Posterior vena cava (tissue), 2 donors: ENCODE measurements at places on chromosomes 16 and 17.

GRCh38 chr16:57527610-57528360 lies 8.6 kb downstream of the CCDC102A start:
- DNase-seq: peak; percentile 57

DNA sequence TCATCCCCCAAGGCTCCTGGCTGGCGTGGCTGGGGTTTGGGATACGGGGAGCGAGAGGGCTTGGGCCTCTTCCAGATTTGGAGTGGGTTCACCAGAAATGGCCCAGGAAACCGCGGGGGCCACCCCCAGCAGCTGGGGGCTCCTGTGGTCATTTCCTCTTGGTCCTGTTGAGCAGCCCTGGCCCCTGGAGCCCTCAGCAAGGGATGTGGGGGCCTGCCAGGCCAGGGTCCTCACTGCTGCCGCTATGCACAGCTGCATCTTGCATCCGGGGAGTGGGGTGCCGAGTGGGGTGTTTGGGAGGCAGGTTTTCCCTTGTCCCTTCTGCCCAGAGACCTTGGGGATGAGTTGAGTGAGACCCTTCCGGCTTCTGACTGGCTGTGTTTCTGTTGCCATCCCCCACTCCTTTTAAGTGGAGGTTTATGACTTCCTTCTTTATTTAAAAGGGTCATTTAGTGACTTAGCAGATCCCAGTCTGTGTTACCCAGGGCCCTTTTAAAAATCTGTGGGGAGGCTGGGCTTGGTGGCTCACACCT lies 319.8 kb downstream of the SEC14L1 start:
- no peak for DNase-seq

DNA sequence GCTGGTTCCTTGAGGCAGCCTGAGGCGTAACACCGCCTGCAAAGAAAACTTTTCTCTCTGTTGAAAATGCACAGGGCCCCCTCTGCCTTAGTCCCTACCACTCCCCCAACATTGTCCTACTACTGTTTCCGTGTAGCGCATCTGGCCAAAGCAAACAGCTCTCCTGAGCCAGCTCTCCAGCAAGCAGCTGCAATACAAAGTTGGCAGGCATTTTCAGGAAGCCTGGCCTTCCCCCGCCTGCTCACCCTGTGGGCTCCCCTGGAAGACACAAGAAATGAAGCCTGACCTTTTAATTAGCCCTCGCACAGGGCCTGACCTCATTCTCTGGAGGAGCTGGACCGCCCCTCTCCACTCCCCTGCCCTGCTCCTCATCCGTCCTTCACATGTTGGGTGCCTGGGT lies 66.7 kb downstream of the SOX9 start:
- DNase-seq: peak; percentile 84

- DNase-seq: no peak
These were observed 2.9 kb downstream of the SPECC1 start for GRCh38 chr17:20012017-20012536.

- DNase-seq: no peak
These were observed 51.6 kb downstream of the ACTG1 start for GRCh38 chr17:81460856-81461460.

DNA sequence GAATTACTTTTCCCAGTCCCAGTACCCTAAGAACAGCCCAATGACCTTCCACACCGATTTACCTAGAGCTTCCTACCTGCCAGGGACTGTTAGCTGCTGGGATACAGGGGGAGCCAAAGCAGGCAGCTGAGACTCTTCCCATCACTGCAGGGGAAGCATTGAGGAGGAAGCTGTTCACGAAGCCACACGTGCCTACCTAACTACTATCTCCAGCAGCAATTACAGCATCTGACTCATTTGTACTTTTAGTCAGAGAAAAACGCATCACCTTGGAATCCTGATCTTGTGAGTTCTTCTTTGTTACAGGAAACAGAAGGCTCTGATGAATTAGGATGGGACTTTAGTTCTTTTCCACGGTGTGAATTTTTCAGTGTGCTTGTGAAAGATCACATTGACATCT lies 113.7 kb upstream of the DHX40 start:
- no peak for DNase-seq

DNA sequence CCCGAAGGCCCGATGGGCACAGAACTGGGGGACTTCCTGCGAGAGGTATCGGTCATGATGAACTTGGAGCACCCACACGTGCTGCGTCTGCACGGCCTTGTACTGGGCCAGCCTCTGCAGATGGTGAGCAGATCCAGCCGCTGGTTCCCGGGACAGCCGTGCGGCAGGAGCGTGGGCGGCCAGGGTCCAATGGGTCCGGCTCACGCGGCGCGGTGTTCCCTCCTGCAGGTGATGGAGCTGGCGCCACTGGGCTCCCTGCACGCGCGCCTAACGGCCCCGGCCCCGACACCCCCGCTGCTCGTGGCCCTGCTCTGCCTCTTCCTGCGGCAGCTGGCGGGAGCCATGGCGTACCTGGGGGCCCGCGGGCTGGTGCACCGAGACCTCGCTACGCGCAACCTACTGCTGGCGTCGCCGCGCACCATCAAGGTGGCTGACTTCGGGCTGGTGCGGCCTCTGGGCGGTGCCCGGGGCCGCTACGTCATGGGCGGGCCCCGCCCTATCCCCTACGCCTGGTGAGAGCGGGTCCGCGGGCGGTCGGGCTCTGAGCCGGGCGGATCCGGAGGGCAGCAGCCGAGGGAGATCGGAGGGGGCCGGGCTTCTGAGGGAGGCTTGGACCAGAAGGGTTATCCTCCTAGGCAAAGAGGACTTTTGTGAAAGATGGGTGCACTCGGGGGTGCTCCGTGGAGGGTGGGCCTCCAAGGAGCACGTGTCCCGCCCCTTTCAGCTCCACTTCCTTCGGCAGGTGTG lies 3.0 kb downstream of the TNK1 start:
- no peak for DNase-seq

- no peak for DNase-seq
These were observed 949 bp upstream of the SPAG7 start for GRCh38 chr17:4968486-4969046.

DNA sequence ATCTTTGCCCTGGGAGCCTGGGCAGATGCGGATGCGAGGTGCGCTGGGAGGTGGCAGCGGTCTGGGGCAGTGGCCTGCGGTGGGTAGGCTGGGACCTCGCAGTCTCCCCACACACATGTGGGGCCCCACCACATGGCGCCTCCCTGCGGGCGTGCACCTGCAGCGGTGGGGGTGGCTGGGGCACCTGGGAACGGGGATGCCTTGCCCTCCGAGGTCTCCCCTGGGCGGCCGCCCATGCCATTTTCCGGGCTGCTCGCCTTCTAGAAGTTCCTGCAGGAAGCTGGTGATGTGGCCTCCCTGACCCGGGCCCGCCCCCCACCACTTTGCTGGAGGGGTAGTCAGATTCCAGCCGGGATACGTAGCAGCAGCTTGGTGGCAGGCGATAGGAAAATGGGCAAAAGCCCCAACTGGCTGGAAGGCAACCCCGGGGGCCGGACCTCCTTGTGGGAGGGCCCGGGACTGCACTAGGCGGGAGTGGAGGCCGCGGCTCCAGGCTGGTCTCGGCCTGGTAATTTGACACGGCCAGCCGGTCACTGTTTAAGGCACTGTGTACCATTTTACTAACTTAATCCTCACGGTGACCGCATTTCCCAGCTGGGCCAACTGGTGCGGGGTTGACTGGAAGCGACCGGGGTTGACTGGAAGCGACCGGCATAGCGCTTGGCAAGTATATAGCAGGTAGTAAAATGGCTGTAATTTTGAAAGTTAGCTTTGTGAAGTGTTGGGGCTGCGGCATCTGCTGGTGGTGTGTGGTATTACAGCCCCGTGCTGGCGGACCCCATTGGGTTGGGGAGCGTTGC lies 38.5 kb downstream of the IGF2BP1 start:
- peak; percentile 86 for DNase-seq

- no peak for DNase-seq
These were observed 1.2 kb downstream of the MAF start for GRCh38 chr16:79599256-79599836.

GRCh38 chr16:7398536-7398935 lies 65.9 kb downstream of the RBFOX1 start:
- no peak for DNase-seq

GRCh38 chr17:65079489-65079900 lies 23.0 kb upstream of the GNA13 start:
- DNase-seq: no peak

GRCh38 chr16:10765772-10766171 lies 22.1 kb downstream of the NUBP1 start:
- DNase-seq: no peak

DNA sequence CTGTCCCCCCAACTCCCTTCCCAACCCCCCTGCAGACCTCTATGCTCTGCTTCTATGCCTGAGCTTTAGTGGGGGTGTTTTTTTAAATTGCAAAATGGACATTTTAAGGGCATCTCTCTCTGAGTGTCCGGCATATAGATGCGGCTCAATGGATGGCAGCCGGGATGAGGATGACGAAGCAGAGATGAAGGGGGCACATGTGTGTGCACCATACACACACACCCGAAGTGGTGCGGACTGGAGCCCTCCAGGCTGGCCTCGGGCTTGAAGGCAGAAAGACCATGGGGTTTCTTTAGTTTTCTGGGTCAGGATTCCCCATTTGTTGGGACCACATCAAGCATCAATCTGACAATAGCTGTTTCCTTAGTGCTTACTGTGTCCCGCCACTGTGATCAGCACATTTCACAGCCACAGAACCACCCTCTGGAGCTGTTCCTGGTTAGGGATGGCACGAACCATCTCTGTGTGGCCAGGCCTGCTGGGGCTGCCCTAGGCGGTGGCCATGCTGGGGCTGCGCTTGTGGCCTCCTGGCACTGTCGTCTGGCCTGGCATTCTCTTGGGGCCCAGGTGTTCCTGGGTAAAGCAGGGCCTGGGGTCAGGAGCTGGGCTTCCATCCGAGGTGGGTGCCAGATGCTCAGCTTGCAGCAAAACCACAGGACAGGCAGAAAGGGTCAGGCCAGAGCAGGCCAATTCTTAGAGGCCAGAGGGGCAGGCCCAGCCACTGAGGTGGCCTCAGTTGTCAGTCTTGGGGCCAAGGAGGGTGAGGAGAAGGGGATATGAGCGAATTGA lies 49.9 kb downstream of the NT5M start:
- peak; percentile 73 for DNase-seq

DNA sequence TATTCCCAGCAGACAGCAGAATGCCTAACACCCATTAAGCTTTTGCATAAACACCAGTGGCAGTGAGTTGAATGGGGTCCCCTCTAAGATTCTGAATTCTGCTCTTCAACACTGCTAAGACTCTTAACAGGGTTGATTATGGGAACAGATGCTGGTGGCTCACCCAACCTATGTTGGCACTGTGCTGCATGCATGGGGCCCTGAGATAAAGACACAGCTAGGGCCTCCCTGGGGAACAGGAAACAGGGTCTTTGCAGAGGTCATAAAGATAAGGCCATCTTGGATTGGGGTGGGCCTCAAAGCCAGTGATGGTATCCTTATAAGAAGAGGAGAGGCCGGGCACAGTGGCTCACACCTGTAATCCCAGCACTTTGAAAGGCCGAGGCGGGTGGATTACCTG lies 190.8 kb downstream of the SLC39A11 start:
- no peak for DNase-seq

DNA sequence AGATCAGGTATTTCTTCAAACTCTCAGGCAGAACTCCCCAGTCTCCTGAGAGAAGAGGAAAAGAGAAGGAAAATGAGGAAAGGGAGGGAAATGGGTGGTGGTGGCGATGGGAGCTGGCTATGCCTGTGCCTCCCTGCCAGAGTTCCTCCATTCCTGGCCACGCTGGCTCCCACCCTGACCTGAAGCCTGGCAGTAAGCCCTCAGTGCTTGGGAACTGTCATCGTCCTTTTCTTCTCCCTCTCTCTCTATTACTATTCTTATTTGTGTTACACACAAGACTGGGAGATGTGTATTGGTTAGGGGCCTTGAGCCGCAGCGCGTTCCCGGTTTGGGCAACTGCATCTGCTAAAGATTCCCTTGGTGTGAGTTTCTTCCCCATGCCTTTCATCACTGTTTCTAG lies 44.6 kb downstream of the GOSR1 start:
- no peak for DNase-seq

DNA sequence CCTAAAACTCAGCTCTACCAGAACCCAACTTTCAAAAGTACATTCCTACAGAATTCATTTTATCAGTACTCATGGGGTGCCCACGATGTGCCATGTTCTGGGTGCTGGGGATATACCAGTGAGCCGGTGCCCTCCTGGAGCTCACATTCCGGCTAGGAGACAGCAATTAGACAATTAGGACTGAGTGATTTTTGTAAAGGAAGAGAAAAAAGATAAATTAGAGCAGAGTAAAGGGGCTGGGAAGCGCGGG lies 449 bp upstream of the MRPL58 start:
- no peak for DNase-seq

DNA sequence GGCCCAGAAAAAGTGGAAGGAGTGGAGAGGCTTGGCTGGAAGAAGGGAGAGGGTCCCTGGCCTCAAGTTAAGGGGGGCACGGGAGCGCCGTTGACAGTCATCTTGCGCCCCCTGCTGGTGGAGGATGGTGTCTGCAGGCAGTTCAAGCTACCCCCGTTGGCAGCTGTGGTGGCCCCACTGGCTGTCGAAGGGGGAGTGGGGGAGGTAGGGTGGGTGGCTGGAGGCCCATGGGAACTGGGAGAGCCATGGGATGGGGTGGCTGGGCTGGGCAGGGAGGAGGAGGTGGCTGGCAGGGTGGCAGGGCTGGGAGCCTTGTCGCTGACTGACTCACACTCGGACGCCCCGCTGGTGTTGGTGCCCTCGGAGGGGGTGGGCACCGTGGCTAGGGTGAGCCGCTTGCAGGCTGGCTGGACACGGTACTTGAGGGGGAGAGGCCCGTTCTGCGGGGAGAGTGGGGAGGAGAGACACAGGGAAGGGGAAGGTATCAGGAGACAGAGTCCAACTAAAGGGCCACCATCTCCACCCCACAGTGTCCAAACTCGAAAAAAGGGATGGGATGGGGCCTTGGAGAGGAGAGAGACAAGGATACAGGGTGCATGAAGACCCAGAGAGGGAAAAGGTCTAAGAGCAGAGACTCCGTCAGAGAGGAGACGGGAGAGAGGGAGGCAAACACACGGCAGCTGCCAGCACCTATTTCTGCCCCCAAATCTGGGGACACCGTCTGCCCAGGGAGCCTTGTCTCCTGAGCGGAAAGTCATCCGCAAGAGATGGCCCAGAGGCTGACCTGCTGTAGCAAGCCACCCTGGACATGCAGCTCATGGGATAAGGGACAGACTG lies 5.2 kb downstream of the CISD3 start:
- DNase-seq: peak; percentile 92

GRCh38 chr17:55521186-55521585 lies 9.9 kb upstream of the SMIM36 start:
- no peak for DNase-seq

- DNase-seq: no peak
These were observed 21.6 kb downstream of the NDE1 start for GRCh38 chr16:15671530-15672117.
